Fibroblast of skin of right biceps (primary cell): ENCODE measurements at places on chromosomes 12 and 14.
A peak's percentile ranks its signal among the peaks of the same experiment; 100 is the strongest.

- DNase-seq, result no peak
Observed at GRCh38 chr12:31612819-31613218, 21.9 kb upstream of the DENND5B start.

DNA sequence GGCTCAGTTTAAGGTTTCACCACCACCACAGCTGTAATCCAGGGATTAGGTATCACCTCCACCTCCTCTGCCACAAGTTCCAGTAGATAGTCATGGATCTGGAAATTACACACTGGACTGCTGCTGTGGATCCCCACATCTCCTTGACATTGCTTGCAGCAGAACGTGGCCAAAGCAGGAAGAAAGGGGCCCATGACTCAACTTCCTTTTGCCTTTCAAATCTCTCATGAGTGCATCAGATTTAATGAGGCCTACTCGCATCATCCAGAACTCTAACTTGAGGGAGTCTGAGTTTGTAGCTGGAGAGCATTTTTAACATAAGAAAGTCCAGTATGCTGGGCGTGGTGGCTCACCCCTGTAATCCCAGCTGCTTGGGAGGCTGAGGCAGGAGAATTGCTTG lies 29.2 kb upstream of the TMED10 start:
- peak; percentile 78 for DNase-seq

- DNase-seq, result no peak
Observed at GRCh38 chr12:74317078-74317601, 220.5 kb upstream of the ATXN7L3B start.

- DNase-seq, result peak; percentile 54
Observed at GRCh38 chr12:93614917-93615596, 42.6 kb downstream of the SOCS2 start.

- DNase-seq, result no peak
Observed at GRCh38 chr12:102793921-102794320, 123.1 kb downstream of the PAH start.

- DNase-seq, result peak; percentile 46
Observed at GRCh38 chr14:76936483-76936882, 92.0 kb downstream of the IRF2BPL start.

- no peak for DNase-seq
Observed at GRCh38 chr12:53492188-53492587, 7.1 kb downstream of the MAP3K12 start.

DNA sequence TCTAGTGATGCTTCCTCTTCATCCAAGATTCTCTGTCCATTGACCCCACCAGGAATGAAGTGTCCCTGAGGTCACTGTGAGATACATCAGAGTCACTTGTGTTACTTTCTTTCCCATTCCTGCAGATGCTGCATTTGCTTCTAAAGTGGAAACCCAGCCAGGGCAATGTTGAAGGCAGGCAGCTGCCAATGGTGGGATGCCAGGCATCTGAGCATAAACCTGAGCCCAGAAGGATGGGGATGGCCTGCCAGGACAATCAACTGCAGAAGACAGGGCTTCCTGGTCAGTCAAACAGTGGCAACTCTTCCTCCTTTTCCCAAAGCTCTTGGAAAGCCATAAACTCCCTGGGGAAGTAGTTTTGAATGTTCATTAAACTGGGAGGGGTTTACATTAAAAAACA lies 178.0 kb upstream of the TMEM132C start:
- DNase-seq, result no peak

DNA sequence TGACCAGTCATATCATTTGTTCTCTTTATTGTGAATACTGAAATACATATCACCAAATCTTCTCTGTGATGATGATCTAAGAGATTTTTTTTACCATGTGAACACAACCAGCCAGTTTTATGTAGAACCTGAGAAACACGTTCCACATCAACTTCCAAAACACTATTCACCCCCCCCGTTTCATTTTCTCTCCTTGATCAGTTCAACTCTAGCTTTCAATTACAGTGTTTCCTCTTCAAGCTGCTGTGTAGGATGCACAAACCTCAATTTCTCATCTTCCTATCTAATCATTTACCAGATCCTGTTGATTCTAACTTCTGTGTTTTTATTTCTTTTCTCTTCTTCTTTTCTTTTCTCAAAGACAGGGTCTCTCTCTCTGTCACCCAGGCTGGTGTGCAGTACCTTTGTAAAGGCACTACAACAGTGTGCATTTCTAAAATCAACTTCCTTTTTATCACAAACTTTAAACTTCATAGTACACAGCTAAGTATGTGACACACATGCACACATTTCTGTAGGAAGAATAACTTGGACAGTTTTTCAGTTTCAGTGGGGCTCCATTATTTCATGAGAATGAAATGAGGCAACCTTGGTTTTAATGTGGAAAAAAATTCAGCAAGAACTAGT lies 149.9 kb upstream of the FBXO33 start:
- no peak for DNase-seq

DNA sequence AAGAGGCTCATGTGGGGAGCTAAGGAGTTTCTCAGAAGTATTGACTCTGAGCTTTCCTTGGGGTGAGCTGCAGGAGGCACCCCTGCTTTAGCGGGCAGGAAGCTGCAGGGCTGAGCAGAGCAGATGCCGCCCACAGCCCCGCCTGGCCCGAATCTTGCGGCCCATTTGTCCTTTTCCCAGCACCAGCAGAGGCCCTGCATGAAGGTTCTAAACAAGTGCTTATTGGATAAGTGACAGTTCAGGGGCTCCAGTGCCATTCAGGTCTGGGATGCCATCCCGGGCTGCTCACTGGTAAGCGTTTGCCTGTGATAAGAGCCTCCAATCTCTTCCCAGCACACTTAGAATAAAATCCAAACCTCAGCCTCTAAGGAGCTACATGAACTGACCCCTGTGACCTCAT lies 11.4 kb downstream of the RILPL1 start:
- DNase-seq, result no peak

- DNase-seq, result no peak
Observed at GRCh38 chr14:72830786-72831594, 62.9 kb downstream of the DPF3 start.
